ENCODE measurements at places on chromosomes 4 and X.
A peak's percentile ranks its signal among the peaks of the same experiment; 100 is the strongest.

GRCh38 chr4:173332021-173332487, 2.1 kb downstream of the HMGB2 start:
- DNase-seq = no peak

GRCh38 chr4:153419673-153420278, 46.4 kb upstream of the TMEM131L start:
- DNase-seq = no peak

GRCh38 chrX:119036107-119037029, 36.4 kb upstream of the CT47C1 start:
- DNase-seq = no peak

DNA sequence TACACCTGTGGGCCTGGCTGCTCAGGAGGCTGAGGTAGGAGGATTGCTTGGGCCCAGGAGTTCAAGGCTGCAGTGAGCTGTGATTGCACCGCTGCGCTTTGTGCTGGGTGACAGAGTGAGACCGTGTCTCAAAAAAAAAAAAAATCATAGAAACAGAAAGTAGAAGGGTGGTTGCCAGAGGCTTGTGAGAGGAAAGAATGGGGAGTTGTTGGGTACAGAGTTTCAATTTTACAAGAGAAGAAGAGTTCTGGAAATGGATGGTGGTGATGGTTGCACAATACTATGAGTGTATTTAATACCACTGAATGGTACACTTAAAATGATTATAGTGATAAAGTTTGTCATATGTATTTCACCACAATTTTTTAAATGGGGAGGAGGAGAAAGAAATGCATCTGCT, 10.2 kb upstream of the GLOD5 start:
- no peak for DNase-seq

DNA sequence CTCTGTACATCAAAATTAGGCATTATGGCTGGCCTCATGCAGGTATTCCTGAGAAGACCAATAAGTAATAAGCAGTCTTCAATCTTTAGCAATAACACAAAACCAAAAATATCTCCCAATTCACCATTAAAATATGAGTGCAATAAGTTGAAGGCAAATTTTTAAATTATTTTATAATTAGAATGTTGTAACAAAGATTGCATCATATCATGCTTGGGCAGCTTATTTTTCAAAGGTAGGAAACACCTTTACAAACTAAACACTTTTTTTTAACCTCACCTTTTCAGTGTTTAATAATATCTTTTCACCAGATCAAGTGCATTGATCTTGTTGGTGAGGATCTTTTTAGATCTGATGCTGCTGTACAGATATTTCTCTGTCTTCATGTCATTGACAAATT, 592.9 kb upstream of the PITX2 start:
- DNase-seq = no peak

- DNase-seq = no peak
These were observed 449.6 kb downstream of the GLUD2 start for GRCh38 chrX:121496966-121497365.

DNA sequence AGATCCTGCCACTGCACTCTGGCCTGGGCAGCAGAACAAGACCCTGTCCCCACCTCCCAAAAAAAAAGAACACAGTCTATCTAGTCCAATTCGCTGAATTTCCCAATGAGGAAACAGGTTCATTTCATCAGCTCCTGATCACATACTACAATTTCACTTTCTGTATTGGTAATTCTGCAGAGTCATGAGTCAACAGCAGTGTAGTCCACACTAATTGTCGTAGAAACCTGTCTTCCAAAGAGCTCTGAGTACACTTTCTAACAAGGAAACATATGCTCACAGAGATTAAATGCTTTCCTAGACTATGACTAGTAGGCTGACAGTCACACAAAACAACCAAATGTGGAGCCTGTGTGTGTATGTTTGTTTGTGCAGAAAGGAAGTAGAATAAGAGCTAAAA, 91.9 kb downstream of the GPC4 start:
- DNase-seq = no peak

- peak; percentile 21 for DNase-seq
These were observed 27.2 kb downstream of the TACC3 start for GRCh38 chr4:1748465-1748995.

- no peak for DNase-seq
These were observed 144.3 kb upstream of the PAQR3 start for GRCh38 chr4:79083406-79084010.

DNA sequence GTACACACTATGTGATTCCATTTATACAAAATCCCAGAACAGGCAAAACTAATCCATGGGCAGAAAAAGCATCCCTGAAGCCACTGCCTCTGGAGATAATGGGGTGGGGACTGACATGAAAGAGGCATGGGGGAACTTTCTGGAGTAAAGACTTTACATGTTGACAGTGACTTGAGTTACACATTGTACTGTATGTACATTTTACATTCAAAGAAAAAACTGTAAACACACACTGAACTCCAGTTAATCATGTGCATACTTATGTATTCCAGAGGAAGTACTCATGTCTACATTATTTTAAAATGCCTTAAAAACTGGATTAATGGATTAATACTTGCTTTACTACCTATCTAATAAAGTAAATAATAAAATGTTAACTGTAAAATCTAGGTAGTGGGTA, 21.6 kb downstream of the CENPU start:
- DNase-seq = no peak

- no peak for DNase-seq
These were observed 13.8 kb upstream of the GPC3 start for GRCh38 chrX:133999031-133999705.

DNA sequence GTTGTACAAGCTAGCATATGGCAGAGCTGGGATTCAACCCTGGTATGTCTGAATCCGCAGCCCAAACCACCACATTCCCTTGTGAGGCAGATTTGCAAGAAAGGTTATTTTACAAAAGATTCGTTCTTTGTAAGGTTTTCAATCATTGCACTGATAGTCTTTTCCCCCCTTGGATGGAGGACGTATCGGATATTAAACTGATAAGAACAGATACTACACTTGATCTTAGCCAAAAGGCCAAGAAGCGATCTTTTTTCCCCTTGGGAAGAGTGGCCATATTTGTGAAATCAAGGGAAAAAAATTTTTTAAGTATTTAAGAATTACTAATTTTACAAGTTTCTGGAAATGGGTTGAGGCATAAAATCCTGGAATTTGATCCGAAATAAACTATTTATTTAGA, 34.4 kb upstream of the MSMO1 start:
- peak; percentile 26 for DNase-seq
